ENCODE measurements at places on chromosomes 6 and 20.

DNA sequence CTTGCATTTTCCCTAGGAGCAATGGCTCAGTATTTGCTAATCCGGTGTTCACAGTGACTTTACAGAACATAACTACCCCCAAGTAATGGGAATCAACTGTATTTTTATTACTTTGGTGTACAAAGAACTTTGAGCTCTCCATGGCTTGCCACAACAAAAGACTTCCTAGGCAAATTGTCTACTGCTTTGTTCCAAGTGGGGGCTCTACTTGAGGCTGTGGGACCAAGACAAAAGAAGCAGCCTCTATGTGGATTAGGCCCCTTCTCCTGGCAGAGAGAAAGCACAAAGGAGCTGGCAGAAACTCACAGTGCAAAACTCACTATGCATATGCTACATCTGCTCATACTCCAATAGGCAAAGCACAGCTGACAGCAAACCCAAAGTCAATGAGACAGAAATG lies 853 bp downstream of the WFDC8 start:
- no peak for DNase-seq

DNA sequence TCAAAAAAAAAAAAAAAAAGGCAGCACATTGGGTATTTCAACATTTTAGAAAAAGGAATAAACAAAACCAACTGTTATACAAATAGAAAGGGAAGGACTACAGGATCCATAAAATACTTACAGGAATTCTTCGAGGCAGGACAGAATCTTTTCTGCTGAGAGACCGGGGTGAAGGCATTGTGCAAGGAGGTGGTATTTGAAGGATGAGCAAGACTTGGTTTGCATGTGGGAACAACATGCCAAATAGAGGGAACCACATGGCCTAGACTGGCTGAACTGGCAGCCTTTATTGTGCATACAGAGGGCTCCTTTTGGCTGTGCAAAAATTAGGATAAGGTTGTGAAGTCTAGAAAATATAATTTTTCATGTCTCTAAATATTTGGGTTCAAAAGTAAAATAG lies 62.9 kb downstream of the SCAND1 start:
- DNase-seq, result no peak

GRCh38 chr6:14149053-14149738 lies 31.6 kb downstream of the CD83 start:
- DNase-seq, result no peak

DNA sequence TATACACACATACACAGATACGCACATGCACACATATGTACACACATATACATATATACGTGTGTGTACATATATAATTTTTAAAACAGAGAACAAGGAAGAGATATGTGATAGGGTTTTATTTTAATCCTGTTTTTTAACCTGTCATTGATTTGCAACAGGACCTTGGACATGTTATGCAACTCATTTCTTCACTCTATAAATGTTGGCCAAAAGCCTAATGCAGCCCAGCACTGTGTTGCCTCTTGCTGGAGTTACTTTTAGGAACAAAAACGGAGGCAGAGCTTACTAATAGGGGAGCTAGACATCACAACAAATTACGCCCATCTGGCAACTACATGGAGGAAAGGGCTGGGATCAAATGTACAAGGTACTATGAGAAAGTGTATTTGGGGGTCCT lies 179.9 kb upstream of the TAB2 start:
- DNase-seq, result no peak

DNA sequence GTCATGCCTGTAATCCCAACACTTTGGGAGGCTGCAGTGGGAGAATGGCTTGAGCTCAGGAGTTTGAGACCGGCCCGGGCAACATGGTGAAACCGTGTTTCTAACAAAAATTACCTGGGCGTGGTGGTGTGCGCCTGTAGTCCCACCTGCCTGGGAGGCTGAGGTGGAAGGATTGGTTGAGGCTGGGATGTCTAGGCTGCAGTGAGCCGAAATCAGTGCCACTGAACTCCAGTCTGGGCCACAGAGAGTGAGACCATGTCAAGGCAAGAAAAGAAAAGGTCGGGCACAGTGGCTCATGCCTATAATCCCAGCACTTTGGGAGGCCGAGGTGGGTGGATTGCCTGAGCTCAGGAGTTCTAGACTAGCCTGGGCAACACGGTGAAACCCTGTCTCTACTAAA lies 8.2 kb upstream of the BCAS4 start:
- no peak for DNase-seq

DNA sequence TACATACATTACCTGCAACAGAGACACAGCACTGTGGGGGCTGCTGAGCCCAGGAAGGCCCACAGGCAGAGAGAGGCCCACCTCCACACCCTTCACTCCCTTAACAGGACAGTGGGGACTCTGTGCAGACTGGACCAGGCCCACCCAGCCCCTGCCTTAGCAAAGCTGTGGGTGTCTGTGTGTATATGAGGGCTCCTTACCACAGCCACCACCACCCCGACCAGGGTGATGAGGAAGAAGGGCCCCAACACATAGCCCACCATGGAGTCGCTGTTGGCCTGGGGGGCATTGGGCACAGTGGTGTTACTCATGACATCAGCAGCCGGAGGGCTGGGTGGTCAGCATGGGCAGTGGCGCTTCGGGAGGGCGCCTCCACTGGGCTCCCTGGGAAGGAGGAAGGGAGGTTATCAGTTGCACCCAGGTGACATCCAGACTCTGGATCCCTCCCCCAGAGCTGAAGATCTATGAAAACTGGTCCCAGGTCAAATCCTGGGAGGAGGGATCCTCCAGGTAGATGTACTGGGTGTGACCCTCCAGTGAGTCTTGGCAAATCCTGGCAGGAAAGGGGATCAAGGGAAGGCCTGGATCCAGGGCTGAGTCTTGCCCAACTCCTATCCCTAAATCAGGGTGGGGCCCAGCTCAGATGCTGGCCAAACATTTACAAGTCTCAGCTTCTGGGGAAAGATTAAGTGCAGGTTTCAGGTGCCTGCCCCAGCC lies 1.2 kb downstream of the SMIM29 start:
- no peak for DNase-seq

DNA sequence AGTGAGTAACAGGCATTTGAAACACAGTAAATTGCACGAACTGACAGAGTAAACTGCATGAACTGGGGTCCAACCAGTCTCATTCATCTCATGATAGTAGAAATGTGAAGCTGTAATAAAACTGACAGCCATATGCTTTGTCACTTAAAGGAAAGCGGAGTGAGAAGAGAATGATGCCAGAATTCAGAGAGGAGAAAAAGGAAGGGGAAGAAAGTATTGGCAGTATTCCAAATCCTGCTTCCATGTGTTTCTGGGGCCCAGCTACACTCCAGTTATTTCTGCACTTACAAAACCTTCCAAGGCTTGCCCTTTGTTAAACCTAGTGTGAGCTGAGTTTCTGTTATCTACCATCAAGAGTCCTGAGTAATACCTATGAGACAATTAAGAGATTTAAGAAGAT lies 17.2 kb downstream of the SNX14 start:
- DNase-seq, result no peak

- DNase-seq, result no peak
These were observed 15.1 kb downstream of the ATRN start for GRCh38 chr20:3485913-3486312.

GRCh38 chr6:143901885-143902750 lies 37.8 kb downstream of the ZC2HC1B start:
- DNase-seq, result no peak

- DNase-seq, result no peak
These were observed 280.6 kb upstream of the PRDM1 start for GRCh38 chr6:105805501-105806023.

GRCh38 chr6:135250751-135251497 lies 69.8 kb downstream of the MYB start:
- no peak for DNase-seq

DNA sequence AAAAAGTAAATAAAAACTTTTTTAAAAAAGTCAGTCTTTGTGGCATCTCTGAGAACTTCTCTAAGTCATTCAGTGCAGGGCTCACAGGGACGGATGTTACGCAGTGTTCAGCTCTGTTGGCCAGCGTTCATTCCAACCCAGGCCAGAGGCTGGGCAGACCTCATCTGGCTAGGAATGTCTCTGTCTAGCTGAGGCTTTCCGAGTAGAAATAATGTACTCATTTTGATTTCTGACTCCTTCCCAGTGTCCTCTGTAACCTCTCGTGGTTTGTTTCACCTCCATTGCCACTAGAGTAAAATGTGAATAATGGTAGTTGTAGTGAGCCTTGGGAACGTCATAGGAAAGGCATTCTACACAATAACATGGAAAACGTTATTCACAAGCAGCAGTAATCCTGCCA lies 135.1 kb downstream of the TMEM242 start:
- no peak for DNase-seq

GRCh38 chr6:51934098-51934497 lies 153.3 kb downstream of the PKHD1 start:
- no peak for DNase-seq

- no peak for DNase-seq
These were observed 58.3 kb upstream of the CARMIL1 start for GRCh38 chr6:25220857-25221256.

- no peak for DNase-seq
These were observed 189.6 kb upstream of the MAN1A1 start for GRCh38 chr6:119539066-119539746.

- DNase-seq, result no peak
These were observed 231.0 kb downstream of the QKI start for GRCh38 chr6:163645560-163645959.

DNA sequence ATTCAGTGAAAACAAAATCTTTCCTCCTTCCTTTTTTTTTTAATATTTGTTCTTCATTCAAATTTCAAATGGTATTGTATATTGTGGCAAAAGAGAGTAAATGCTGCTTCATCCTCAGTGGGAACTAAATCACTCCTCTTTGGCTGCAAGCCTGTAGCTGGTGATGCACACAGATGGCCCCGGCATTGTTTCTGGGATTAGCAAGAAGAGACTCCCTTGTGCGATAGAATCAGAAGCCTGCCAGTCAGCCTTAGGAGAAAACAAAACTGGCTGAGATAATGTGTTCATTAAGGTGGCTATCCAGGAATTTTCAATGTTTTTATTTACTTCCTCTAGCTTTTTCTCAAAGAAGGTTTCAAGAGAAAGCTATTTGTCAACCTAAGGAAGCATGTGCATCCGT lies 20.7 kb upstream of the ELOVL2 start:
- DNase-seq, result no peak

- DNase-seq, result no peak
These were observed 186.7 kb downstream of the GJA10 start for GRCh38 chr6:90080876-90081481.

GRCh38 chr6:166204852-166205650 lies 37.4 kb upstream of the TBXT start:
- no peak for DNase-seq

DNA sequence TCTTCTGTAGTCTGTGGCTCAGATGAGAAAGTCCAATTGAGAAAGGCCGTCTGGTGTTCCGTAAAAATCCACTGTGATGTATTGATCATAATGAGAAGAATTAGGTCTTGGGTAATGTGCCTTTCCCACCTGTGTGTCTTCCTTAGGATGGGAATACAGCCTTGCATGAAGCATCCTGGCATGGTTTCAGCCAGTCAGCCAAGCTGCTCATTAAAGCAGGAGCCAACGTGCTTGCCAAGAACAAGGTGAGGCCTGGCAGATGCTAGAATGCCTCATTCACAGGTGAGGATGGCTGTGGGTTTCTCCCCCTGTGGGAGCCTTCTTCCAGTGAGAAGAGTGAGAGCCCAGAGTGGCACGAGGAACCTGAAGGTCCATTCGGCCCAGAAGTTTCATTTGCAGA lies 32.7 kb downstream of the LYRM2 start:
- no peak for DNase-seq

DNA sequence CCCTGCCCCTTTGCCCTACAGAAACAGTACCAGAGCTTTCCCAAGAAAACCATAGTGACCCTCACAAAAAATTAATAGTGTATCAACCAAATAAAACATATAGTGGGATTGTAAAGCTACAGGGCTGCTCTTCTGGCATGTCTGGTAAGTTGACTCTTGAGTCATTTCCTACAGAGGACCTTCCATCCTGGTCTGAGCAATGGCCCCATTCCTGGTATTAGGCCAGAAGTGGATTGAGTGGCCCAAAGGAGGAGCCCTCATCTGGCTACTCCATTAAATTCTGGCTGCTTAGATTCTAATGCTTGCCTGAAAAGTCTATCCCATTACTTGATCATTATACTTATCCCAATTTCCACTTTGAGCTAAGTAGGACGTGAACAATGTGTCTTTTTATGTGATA lies 150.9 kb upstream of the HMGN3 start:
- DNase-seq, result no peak
